ENCODE measurements at places on chromosomes 1 and 21.
A peak's percentile ranks its signal among the peaks of the same experiment; 100 is the strongest.

DNA sequence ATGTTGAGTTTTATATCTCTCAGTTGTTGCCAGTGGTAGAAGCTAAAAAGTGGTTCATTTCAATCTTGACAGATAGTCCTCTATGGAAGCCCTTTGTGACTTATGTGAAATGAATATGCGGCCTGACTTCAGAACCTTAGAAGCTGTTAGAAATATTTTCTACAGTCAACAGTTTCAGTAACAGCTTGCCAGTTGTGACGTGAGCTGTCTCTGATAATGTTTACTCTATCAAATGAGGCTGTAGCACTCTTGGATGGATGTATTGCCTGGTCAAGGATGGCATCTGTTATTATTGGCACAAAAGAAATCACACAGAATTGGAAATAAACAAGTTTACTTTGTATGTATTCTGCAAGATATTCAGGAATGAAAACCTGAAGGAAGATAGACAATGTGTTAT, 31.9 kb downstream of the SNX7 start:
- peak; percentile 4 for DNase-seq

- DNase-seq: peak; percentile 37
Measured at GRCh38 chr1:50976890-50977574, 7.0 kb downstream of the CDKN2C start.

DNA sequence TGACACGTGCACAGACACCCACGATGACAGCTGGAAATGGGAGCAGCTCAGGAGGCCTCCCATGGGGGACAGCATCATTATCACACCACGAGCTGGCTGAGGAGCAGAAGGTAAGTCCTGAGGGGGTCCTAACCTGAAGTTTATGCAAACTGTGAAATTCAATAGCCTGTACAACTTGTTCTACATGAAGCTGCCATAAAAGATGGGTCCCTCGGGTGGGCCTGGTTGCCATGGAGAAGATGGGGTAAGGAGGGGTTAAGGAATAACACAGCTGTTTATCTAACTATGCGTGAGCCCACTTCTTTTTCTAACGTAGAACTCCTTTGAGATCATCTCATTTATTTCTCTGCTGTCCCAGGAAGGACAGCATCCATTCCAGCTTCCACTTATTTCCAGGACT, 163.4 kb upstream of the CD34 start:
- DNase-seq: no peak

DNA sequence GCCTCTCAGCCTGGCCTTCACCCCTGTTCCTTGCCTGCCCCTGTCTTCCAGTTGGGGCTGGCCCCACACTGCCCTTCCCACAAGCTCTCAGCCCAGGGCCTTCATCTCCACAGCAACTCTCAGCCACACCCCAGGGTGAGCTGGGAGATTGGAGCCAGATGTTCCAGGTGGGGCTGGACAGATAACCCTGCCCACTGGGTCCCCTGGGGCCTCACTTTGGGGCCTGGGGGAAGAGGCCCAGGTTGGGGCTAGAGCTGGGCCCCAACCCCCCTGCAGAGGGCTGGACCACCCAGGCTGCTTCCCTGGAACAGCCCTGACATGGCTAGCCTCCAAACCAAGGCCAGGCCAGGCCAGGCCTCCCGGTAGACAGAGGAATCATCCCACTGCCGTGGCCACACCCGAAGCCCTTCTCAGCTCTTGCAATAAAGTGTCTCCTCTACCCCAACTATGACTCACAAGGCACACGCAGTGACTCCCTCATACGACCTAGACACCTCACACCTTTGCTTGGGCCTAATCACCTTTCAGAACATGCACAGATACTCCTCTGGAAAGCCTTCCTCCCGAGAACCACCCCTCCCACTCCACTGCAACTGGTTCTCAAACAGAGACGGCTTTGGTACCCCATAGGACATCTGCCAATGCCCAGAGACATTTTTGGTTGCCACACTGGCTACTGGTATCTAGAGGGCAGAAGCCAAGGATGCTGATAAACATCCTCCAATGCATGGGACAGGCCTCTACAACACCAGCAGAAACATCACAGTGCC, 22.2 kb downstream of the SLC2A1 start:
- DNase-seq: peak; percentile 68

- peak; percentile 60 for DNase-seq
Measured at GRCh38 chr1:29632806-29633615, 396.7 kb downstream of the PTPRU start.

- DNase-seq: no peak
Measured at GRCh38 chr1:97621955-97622354, 298.9 kb downstream of the DPYD start.

- DNase-seq: no peak
Measured at GRCh38 chr1:180210008-180210620, 19.9 kb upstream of the LHX4 start.

DNA sequence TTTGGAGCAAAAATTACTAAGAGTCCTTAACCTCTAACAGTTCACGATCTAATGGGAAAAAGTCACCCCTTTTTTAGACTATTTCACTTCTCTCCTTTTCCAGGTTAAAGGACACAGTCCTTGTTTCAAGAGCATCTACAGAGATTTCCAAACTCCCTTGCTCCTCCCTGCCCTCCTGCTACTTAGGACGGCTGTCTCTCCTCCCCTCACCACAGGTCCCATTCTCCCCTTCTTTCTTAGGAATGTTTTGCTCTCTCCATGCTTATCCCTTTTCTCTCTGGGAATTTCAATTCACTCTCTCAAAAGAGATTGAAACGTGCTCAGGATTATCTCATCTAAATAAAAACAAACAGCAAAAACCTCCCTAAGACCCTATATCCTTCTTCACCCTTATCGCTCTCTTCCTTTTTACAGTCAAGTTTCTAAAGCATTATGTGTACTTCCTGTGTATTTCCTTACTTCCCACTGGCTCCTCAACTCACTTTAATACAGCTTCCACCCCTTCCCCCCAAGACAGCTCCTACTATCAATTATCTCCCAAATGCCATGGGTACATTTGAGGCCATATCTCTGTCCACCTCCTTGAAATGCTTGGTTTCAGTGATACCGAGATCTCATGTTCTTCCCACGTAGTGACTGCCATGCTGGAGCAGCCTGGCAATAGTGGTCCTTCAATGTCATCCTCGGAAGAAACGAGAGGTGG, 43.2 kb upstream of the ZNF281 start:
- no peak for DNase-seq

DNA sequence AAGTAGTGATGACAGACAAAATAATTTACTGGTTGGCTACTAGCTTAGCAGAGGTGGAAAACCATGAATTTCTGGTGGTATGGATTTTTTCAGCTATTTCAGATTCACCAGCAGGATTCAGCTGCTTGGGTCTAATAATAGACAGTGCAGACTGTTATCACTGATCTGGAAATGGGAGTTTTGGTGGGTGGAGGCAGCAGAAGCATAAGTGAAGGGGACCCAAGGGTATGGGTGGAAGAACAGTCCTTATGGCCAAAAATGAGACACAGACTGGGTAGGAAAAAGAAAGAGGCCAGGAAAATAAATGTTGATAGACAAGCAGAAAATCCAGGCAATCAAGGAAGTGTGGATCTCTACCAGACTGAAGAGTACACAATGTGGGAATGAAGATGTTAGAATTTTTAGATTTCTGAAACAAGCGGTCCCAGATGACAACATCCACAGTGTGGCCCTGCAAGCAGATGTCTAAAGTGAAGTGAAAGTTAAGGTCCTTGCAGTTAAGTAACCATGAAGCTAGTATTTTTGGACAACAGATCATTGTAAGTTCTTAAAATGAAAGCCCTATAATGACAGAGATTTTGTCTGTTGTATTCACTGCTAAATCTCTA, 24.7 kb downstream of the LYST start:
- DNase-seq: no peak

GRCh38 chr1:188514917-188515316, 1686.2 kb downstream of the PLA2G4A start:
- DNase-seq: no peak

Measured in lung (tissue), 17 donors.